ENCODE measurements at places on chromosomes 2 and 18.

- DNase-seq, result no peak
Observed at GRCh38 chr2:235669983-235670962, 176.4 kb downstream of the AGAP1 start.

GRCh38 chr2:82826437-82826836, 1632.6 kb downstream of the SUCLG1 start:
- no peak for DNase-seq

DNA sequence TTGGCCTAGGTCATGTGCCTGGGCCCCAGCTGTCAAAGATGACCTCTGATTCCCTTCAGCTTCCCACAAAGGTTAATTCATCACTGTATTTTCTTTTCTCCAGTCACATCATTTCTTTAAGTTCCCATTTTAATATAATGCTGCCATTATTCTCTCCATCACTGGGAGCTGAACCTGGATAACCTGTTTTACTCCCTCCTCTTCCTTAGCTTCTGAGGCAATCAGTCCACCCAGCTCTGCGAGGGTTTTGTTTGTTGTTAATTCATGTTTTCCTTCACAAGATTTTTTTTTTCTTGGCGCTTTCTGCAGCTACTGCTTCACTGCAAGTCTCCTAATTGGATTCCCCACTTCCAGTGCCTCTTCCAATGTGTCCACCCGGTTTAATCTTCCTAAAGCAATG, 5.1 kb upstream of the EML4 start:
- DNase-seq, result no peak

GRCh38 chr2:96265349-96265839, 403 bp downstream of the TMEM127 start:
- DNase-seq, result peak; percentile 15

- DNase-seq, result no peak
Observed at GRCh38 chr18:63905361-63905760, 2.4 kb upstream of the SERPINB10 start.

DNA sequence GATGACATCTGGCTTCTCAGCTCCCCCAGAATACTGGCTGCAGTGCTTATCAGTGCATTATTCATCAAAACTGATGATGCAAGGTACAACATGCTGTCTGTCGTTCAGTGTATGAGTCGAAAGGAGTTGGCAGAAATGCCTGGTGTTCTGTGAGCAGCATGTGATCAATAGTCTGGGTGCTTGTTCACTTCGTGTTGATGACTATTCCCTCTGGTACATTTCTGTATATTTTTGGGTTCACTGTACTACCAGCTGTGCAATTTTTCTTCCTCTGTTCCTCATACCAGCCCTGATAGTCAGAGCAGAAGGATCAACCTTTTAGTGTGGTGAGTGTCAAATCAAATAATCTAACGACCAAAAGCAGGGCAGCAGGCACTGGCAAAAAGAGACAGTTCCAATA, 59.0 kb upstream of the KLHL14 start:
- DNase-seq, result no peak

- no peak for DNase-seq
Observed at GRCh38 chr2:54895730-54896129, 154.5 kb downstream of the RTN4 start.

DNA sequence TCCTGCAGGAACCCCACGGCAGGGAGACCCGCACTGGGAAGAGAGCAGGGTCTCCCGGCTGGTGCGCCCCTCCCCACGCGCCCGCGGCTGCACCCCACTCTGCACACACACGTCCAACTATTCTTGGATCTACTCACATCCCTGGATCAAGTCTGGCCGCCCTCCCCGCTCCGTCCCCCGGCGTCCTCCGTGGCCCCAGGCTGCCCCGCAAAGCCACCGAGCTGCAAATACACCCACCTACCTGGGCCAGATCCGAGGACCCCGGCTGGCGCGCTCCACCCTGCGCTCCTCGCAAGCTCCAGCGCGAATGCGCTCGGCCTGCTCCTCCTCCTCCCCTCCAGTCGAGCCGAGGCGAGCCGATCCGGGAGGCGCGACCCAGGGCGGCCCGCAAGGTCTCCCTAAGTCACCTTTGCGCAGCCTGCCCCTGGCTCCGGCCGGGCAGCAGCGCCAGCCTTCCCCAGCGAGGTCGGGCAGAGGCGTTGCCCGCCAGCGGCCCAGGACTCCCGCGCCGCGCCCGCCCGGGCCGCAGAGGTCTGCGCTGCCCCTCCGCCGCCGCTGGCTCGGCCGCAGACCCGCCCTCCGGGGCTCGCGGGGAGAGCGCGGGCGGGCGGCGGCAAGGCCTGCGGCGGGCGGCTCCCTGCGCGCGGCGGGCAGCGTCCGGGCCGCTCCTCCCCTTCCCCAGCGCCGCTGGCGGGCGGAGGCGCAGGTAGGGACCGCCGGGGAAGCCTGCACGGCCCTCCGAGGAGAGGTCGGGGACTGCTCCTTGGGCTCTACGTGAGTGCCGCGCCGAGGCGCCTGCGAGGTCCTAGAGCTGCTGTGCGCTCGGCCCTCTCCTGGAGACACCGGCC, 126.0 kb downstream of the OSBPL1A start:
- no peak for DNase-seq

DNA sequence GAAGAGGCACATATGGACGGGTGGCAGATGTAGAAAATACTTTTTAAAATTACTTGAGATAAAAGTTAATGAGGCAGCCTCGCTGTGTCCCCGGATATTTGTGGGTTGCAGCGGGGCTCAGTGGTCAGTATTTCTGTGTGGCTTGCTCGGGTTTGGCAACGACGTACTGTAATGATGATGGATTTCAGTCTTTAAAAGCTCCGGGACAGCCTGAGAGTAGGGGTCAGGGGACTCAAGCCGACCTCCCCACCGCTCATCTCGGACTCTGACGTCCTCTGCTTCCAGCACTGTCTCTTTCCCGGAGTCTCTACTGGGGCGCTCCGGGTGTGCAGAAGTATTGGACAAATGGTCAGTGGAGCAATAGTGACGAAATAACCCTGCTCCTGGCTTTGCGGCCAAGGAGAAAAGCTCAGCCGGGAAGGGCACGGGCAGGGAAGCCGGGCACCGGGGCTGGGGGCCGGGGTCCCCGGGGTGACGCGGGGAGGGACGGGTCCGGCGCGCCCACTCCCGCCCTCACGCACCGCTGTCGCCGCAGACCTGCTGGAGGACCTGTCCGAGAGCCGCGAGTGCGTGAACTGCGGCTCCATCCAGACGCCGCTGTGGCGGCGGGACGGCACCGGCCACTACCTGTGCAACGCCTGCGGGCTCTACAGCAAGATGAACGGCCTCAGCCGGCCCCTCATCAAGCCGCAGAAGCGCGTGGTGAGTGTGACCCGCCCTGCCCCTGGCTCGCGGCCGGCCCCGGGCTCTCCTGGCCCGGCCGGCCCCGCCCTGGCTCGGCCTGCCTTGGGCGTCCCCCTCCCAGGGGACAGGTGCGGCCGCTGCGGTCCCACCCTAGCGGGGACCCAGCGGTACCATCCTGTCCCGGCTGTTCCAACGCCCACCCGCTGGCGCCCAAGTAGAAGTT, 7.3 kb downstream of the GATA6 start:
- DNase-seq, result no peak

GRCh38 chr2:236740506-236740905, 170.9 kb downstream of the ACKR3 start:
- no peak for DNase-seq

DNA sequence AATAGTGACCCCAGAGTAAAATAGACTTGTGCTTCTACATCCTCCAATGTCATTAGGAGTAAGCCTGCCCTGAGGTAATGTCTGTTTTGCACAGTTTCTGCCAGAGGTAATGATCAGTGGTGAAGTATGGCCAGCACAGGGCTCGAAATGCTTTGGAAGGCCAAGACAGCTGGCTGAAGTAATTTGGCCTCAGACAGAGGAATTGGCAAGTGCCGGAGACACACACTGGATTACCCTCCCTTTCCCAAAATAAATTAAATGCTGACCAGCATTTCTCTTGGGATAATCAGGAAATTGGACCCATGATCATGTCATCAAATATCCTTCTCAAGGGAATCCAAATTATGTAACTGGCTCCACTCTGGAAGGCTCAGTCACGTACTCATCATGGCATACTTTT, 379.0 kb upstream of the CHST9 start:
- DNase-seq, result no peak

GRCh38 chr2:235017441-235017840, 65.6 kb downstream of the SH3BP4 start:
- no peak for DNase-seq

DNA sequence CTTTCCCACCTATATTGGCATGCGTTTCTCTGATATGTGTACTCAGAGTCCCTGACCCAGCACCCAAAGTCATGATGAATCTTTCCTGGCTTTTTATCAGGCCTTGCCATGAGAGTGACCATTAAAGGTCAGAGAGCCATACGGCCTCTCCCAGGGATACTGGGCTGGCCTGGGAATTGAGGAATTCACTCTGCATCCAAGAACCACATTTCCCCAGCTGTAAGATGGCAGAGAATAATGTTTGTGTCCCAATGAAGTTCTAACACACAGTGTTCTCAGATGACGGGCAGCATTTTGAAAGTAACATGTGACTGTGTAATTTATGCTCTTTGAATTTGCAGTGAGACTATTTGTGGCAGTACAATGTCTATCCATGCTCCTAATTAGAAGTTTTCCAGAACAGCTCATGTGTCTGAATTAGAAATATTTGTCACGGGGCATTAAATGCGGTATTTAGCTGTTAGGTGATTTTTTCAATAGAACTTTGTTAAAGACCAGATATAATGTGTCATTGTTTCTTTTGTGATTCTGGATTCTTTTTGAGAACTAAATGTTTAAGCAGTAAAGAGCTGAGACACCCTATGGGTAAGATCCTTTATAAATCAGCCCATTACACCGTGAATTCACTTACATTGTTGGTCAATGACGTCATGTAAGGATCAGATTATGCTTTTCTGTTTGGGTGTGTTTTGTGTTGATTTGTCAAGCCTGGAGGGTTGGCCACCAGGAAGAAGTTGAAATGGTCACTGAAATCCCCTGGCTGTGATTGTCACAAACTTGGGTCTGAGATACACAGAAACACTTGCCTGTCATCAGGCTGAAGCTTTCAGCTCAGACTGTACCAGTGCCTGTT, 7.3 kb upstream of the SLC3A1 start:
- no peak for DNase-seq

DNA sequence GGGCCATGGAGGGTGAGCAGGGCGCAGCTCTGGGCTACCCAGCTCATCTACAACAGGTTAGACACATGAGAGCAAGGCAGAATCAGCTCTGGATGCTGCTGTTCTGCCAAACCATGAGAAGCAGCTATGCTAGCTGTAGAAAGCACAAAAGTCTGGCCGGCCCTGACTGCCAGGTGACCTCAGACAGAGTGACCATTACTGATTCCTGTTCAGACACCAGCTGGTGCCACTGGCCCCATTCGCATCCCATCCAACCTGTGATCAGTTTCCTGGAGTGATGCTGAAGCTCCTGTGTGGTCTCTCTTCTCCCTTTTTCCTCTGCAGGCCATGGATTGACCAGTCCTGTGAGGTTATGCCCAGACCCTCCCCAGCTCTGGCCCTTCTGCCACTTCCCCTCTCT, 14.3 kb downstream of the RBMS1 start:
- no peak for DNase-seq

GRCh38 chr2:69946351-69947324, 14.8 kb downstream of the ASPRV1 start:
- DNase-seq, result peak; percentile 30

GRCh38 chr2:55247025-55247424, 14.5 kb downstream of the RPS27A start:
- DNase-seq, result no peak

DNA sequence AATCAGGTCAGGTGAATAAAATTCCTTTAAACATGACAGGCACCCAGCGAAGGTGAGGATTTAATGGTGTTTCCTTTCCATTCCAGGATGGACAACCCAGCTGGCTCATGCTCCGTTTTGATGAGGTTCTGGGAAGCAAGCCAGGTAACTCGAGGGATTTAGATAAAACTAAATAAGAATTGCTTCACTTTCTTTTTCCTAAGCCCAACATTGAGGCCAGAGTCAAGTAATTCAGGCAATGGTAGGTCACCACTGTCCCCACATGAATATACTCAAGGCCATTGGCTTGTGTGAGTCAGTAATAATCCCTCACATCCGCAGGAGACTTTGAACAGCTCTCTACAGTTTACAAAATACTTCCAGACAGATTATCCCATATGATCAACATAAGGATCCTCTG, 16.2 kb upstream of the LRATD1 start:
- DNase-seq, result no peak

DNA sequence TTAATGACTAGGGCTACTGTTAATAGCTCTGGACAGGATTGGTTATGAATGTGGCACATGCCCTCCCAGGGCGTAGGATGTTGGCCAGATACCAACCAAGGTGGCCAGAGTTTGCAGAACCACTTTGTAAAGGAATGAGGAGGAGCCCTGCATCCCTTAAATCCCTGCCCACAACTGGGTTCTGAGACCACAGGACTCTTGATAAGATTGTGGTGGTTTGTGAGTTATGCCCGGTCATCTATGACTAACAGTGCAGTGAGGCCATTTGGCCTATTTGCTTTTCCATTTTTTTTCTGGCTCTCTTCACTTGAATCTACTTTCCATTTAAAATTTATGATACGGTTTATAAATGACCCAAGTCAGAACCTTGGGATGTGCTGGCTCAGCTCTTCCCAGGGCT, 294.5 kb downstream of the PRKCE start:
- no peak for DNase-seq

DNA sequence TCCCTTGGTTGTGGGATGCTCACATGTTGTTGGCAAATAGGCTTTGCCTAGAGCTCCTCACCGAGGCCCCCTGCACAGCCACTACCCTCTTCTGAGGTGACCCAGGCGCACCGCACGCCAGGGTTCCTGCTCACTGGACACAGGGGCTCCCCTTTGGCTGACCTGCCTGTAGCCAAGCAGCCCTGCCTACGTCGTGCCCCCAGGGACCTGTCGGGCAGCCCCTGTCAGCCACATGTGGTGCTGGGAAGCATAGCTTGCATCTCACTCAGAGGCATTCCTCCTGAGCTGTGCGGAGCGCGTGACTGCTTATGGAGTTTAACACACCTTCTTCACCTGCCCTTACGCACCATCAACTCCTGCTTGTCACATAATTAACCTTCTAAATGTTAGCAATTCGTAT, 116.3 kb downstream of the ZNF236 start:
- DNase-seq, result no peak

- no peak for DNase-seq
Observed at GRCh38 chr2:6231166-6231565, 539.0 kb downstream of the SOX11 start.

GRCh38 chr2:130346741-130347066, 4.0 kb downstream of the IMP4 start:
- DNase-seq, result no peak

GRCh38 chr2:211652327-211652726, 886.3 kb downstream of the ERBB4 start:
- no peak for DNase-seq

All from stimulated activated CD8-positive, alpha-beta memory T cell treated with anti-CD3 and anti-CD28 coated beads, Interleukin-7, amount 100 ng/mL, for 1 hour (primary cell).